ENCODE measurements at places on chromosomes 6 and 20.
A peak's percentile ranks its signal among the peaks of the same experiment; 100 is the strongest.

- peak; percentile 83 for DNase-seq
Observed at GRCh38 chr6:31462964-31463870, 34.7 kb upstream of the MICB start.

GRCh38 chr20:7087803-7088202 is 320.3 kb downstream of the BMP2 start:
- DNase-seq, result no peak

GRCh38 chr6:42989923-42990322 is 5.6 kb downstream of the PPP2R5D start:
- no peak for DNase-seq

DNA sequence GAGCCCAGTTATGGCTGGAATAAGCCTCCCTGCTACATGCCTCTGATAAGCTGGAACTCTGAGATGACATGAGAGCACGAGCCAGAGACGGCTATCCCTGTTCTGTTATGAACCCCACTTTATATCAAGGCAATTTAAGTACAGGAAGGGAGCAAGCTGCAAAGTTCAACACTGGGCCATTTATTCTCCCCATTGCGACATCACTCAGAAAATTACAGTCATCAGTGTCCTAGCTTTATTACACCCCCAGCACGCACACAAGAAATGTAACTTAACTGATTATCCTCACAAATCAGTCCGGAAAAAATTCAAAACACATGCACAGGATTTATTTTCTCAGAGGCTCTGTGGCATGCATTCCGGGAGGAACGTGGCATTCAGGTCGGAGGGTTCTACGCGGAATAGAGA is 125.3 kb upstream of the SLC2A12 start:
- DNase-seq, result no peak

- peak; percentile 50 for DNase-seq
Observed at GRCh38 chr6:169841907-169842606, 90.6 kb downstream of the ERMARD start.

DNA sequence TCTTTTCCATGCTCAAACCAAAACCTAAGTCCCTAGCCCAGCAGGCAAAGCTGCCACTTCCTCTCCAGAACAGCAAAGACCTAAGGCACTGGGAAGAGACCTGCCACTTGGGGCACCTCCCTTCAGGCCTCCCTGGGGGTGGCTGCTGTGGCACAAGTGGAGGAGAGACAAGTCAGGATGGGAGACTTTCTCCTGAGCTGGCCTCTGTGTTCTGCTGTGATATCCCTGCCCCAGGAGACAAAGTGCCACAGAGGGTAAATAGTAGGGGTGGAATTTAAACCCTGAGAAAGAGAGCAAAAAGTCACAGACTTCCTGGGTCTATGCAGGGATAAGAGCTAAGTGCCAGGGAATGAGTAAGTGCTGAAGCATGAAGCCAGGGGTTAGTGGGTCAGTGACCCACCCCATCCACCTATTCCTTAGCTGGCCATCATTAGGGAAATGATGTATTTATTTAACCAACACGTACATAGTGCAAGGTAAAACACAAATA is 84.2 kb downstream of the MRPL14 start:
- peak; percentile 42 for DNase-seq

- no peak for DNase-seq
Observed at GRCh38 chr6:3623451-3624249, 127.9 kb downstream of the PXDC1 start.

All from sciatic nerve (tissue), 2 donors.